ENCODE measurements at places on chromosomes 2 and 18. TPM values are rescaled to one million over a fixed set of nuclear protein-coding genes. Genes with fewer than 3 reads are reported as not detected.

CCDC141 gene
- total RNA-seq, result 4.4 TPM

DNA sequence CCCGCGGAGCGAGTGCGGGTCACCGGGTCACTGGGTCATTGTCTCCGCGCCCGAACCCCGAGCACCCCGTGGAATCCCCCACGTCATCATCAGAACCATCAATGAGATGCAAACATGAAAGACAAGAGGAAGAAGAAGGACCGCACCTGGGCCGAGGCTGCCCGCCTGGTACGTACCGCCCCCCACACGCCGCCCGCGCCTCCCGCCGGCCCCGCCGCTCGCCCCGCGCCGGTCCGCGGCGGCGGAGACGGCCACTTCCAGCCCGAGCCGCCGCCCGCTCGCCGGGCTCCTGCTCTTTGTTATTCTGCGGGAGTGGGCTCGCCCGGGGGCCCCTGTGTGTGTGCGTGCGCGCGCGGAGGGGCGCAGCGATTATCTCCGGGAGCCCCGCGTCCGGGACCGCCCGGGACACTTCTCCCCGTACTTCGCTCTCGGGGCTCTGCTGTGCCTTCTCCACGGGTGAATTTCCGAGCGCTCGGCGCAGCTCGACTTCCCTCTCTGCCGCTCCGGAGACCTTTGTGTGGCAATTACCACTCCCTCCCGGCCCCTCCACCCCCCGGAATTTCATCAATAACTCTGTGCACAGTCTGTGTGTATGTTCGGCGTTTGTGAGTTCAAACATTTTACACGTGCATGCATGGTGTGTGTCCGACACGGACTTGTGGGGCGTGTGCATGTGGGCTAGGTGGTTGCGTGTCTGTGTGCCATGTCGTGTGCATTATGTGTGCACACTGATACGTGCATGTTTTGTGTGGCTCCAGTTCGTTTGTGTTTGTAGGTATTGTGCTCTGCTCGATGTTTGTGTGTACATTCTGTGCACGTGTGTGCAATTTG, 714 bp downstream of the ASXL3 start:
- no peaks in the 10 kb centered on the region for H3K27me3 ChIP-seq
- DNase-seq, result peak; percentile 73
- no peak overlapping the region for H3K27ac ChIP-seq
- peaks cover 19% of the 10 kb centered on the region for H3K4me1 ChIP-seq
- peaks cover 4% of the 10 kb centered on the region for H3K36me3 ChIP-seq
- peak overlapping the region; percentile 83 for H3K4me3 ChIP-seq

- no peak for DNase-seq
- H3K36me3 ChIP-seq, result no peaks in the 10 kb centered on the region
- no peak overlapping the region for H3K27ac ChIP-seq
- H3K4me1 ChIP-seq, result peaks cover 12% of the 10 kb centered on the region
- no peak overlapping the region for H3K4me3 ChIP-seq
- peaks cover 15% of the 10 kb centered on the region for H3K27me3 ChIP-seq
These were observed 262.4 kb upstream of the PKDCC start for GRCh38 chr2:41785251-41786022.

SLC11A1 gene
- 0.39 TPM for total RNA-seq

DNA sequence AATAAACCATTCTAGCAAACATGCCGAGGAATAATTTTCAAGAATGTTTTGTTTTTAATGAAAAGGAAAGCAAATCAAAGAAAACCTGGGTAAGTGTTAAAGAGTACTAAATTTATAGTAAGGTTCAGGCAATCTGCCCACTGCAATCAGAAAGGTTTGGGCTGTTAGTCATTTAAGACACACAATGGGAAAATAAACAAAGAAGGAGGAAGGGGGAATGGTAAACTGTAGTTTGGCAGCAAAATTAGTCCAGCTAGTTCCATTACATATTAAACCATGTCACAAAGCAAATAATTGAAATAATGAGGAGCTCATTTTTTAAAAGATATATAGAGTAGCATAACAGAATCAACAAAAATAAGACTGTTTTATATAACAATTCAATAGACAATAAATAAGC, 87.5 kb upstream of the COPS8 start:
- no peak overlapping the region for H3K27ac ChIP-seq
- peaks cover 2% of the 10 kb centered on the region for H3K27me3 ChIP-seq
- H3K4me1 ChIP-seq, result peaks cover 47% of the 10 kb centered on the region
- no peaks in the 10 kb centered on the region for H3K36me3 ChIP-seq
- no peak for DNase-seq
- H3K4me3 ChIP-seq, result no peak overlapping the region

- H3K27ac ChIP-seq, result peak overlapping the region; percentile 82
- H3K4me1 ChIP-seq, result no peaks in the 10 kb centered on the region
- H3K36me3 ChIP-seq, result peaks cover 10% of the 10 kb centered on the region
- DNase-seq, result no peak
- H3K27me3 ChIP-seq, result no peaks in the 10 kb centered on the region
These were observed 15.2 kb upstream of the TWSG1 start for GRCh38 chr18:9319333-9319732.

DNA sequence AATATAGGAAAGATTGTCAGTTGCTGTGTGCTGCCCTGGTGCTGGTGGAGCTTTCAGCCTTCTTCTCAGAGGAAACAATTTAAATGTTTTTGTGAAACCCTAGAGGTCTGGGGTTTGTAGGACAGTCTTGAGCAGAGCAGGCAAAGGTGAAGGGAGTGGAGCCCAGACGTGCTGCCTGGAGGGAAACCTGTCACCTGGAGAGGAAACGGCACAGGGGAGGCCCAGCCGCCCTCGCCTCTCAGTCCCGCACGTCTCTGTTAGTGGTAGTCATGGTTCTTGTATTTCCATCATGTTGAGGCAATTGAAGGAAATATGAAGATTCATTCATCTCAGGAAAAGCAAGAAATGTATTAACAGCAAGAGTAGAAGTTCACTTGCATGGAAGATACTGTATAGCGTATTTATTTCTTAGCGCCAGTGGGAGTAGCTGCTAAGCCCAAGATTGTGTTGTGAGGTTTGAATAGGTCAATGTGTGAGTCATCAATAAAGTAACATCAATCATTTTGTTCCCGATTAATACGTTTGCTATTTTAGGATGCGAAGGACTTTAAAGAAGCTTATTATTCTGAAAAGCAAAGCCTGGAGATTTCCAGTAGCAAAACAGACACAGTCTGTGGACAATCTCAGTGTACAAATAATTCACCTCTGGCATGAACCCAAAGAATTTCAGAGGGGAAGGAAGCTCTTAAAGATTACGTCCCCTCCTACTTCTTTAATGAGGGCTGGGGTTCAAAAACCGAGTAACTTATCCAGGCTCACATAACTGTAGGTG, 70.4 kb downstream of the LRRFIP1 start:
- peaks cover 14% of the 10 kb centered on the region for H3K27me3 ChIP-seq
- H3K36me3 ChIP-seq, result no peaks in the 10 kb centered on the region
- no peak for DNase-seq
- peak overlapping the region; percentile 89 for H3K27ac ChIP-seq
- peak overlapping the region; percentile 42 for H3K4me3 ChIP-seq
- peaks cover 82% of the 10 kb centered on the region for H3K4me1 ChIP-seq

DNA sequence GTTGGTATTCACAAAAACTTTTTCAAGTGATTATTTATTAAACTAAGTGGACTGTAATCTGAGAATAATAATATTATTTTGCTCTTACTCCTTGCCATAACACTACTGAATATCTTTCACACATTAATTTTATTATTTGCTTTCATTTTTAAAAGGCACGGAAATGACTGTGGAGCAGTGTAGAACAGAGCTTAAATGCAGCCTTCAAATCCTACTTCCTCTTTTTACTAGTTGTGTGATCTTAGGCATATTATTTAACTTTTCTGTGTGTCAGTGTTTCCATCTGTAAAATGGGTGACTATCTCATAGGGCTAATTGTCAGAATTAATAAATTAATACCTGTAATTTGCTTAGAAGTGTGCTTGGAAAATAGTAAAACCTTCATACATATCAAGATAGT, 55.5 kb upstream of the SLC8A1 start:
- H3K27ac ChIP-seq, result no peak overlapping the region
- no peak for DNase-seq
- no peaks in the 10 kb centered on the region for H3K4me1 ChIP-seq
- peaks cover 12% of the 10 kb centered on the region for H3K27me3 ChIP-seq
- no peak overlapping the region for H3K4me3 ChIP-seq

DNA sequence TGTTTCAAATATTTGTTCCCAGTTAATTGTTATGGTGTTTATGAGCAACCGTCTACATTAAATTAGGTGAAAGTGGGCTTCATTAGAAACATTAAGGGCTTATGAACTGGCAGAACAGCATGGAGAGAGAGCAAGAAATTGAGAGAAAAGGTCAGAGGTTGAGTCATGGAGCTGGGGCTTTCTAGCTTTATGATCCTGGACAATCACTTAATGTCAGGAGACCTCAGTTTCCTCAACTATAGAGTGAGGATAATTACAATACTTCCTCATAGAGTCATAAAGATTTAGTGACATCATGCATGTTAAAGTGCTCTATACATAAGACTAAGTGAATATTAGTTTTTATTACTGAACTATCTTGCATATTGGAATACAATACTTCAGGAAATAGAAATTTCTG, 83.9 kb downstream of the PLCL1 start:
- H3K27me3 ChIP-seq, result peaks cover 3% of the 10 kb centered on the region
- no peaks in the 10 kb centered on the region for H3K36me3 ChIP-seq
- H3K4me1 ChIP-seq, result peaks cover 4% of the 10 kb centered on the region
- DNase-seq, result no peak
- H3K27ac ChIP-seq, result no peak overlapping the region

- peaks cover 6% of the 10 kb centered on the region for H3K4me1 ChIP-seq
- H3K27me3 ChIP-seq, result peaks cover 57% of the 10 kb centered on the region
- H3K36me3 ChIP-seq, result peaks cover 5% of the 10 kb centered on the region
- H3K4me3 ChIP-seq, result peak within 1 kb of the TSS; percentile 58
- no peak for DNase-seq
These were observed at the start of gene DCDC2C for GRCh38 chr2:3703236-3703756. Gene DCDC2C, plus strand, starts transcription at chr2:3703575. Its CDS starts 177 bp downstream, at chr2:3703752.

XIRP2 gene
- 0.19 TPM for total RNA-seq

DNA sequence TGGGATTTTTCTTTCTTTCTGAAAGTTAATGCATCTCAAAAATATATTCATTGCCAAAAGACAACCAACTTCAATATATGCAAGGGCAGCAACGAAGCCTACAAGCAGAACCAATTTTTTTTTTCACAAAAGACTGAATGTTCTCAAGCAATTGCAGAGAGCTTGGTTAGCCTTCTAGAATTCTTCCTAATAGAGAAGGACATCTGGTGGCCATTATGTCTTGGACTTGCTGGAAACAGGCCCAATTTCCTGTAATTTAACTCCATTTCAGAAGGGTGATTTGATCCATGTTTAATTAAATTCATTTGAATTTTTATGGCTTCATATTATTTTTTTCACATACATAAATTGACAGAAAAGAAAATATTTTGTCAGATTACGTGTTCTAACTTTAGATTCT, 208.0 kb downstream of the TPGS2 start:
- no peaks in the 10 kb centered on the region for H3K4me1 ChIP-seq
- no peak overlapping the region for H3K4me3 ChIP-seq
- no peak overlapping the region for H3K27ac ChIP-seq
- no peak for DNase-seq
- peaks cover 3% of the 10 kb centered on the region for H3K36me3 ChIP-seq
- H3K27me3 ChIP-seq, result no peaks in the 10 kb centered on the region

CYP26B1 gene
- total RNA-seq, result 5.4 TPM

GRCh38 chr18:78862395-78862794, 117.2 kb upstream of the SALL3 start:
- no peaks in the 10 kb centered on the region for H3K4me1 ChIP-seq
- no peaks in the 10 kb centered on the region for H3K36me3 ChIP-seq
- no peak for DNase-seq

- no peak for DNase-seq
- H3K27ac ChIP-seq, result no peak overlapping the region
- no peaks in the 10 kb centered on the region for H3K36me3 ChIP-seq
- no peak overlapping the region for H3K4me3 ChIP-seq
- H3K27me3 ChIP-seq, result no peaks in the 10 kb centered on the region
- H3K4me1 ChIP-seq, result peaks cover 24% of the 10 kb centered on the region
These were observed 41.9 kb upstream of the TANC1 start for GRCh38 chr2:158926478-158926948.

DNA sequence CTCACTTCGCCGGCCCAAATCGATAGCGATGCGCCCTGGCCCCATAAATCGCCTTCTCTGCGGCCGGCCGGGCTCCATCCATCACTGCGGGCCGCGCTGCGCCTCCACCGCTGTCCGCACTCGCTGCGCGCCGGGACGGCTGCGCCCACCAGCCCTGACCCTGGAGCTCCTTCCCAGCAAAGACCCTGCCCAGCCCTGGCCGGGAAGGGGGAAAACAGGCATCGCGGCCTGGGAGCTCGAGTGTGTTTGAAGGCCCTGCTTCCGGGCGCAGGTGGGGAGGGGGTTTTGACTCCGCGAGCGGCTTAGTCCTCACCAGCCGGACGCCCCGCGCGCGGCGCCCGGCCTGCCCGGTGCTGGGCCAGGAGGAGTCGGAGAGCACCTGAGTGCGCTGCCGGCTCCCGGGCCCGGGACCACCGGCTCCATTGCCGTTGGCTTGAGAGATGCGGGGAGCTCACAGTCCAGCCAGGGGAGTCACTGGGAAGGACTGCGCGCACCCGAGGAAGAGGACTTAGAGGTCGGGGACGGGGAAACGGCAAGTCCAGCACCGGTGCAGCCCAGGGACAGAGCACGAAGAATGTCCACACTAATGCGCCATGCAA, 1.1 kb downstream of the PAX8 start:
- peaks cover 94% of the 10 kb centered on the region for H3K27me3 ChIP-seq
- H3K36me3 ChIP-seq, result no peaks in the 10 kb centered on the region
- DNase-seq, result no peak
- H3K4me3 ChIP-seq, result peak overlapping the region; percentile 81
- H3K27ac ChIP-seq, result no peak overlapping the region

DNA sequence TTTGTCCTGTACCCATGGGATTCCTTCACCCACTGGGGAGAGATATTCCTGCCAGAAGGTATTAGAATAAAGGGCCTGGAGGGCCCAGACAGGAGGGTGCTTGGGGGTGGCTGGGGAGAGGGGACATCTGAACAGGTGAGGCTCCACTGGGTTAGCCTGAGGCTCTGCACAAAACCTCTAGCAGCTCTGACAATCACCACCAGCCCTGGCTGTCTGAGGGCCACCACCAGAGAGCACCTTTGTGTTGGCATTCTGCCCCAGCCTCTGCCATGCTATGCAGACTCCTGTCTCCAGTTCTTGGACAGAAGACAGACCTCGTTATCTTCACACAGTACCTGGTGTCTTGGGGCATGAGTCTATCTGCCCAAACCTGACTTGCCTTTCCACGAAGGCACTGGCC, 25.3 kb downstream of the SLC16A14 start:
- no peaks in the 10 kb centered on the region for H3K4me1 ChIP-seq
- no peak overlapping the region for H3K27ac ChIP-seq

- H3K4me1 ChIP-seq, result peaks cover 43% of the 10 kb centered on the region
- peak overlapping the region; percentile 0 for H3K4me3 ChIP-seq
- no peak for DNase-seq
These were observed 66.3 kb downstream of the MYO5B start for GRCh38 chr18:50128506-50129271.

- H3K27ac ChIP-seq, result no peak within 1 kb of the TSS
- H3K4me3 ChIP-seq, result peak within 1 kb of the TSS; percentile 81
- no peak for DNase-seq
- H3K27me3 ChIP-seq, result peaks cover 24% of the 10 kb centered on the region
These were observed at the start of gene NCKAP5 for GRCh38 chr2:133568172-133568571. Gene NCKAP5, minus strand, starts transcription at chr2:133568463. Its CDS starts 50,937 bp downstream, at chr2:133517526.

RFTN2 gene
- total RNA-seq, result 0.07 TPM

- DNase-seq, result no peak
- no peaks in the 10 kb centered on the region for H3K27me3 ChIP-seq
- H3K4me3 ChIP-seq, result no peak overlapping the region
- peaks cover 2% of the 10 kb centered on the region for H3K36me3 ChIP-seq
These were observed 130.8 kb downstream of the SLC8A1 start for GRCh38 chr2:40321016-40321623.
